HTR-8/SVneo (cell line): ENCODE measurements at places on chromosomes 16 and 17.

GRCh38 chr17:55458978-55459377 is 37.3 kb upstream of the MMD start:
- peak; percentile 36 for DNase-seq

- no peak for DNase-seq
Measured at GRCh38 chr17:15926039-15926740, 18.7 kb upstream of the ADORA2B start.

DNA sequence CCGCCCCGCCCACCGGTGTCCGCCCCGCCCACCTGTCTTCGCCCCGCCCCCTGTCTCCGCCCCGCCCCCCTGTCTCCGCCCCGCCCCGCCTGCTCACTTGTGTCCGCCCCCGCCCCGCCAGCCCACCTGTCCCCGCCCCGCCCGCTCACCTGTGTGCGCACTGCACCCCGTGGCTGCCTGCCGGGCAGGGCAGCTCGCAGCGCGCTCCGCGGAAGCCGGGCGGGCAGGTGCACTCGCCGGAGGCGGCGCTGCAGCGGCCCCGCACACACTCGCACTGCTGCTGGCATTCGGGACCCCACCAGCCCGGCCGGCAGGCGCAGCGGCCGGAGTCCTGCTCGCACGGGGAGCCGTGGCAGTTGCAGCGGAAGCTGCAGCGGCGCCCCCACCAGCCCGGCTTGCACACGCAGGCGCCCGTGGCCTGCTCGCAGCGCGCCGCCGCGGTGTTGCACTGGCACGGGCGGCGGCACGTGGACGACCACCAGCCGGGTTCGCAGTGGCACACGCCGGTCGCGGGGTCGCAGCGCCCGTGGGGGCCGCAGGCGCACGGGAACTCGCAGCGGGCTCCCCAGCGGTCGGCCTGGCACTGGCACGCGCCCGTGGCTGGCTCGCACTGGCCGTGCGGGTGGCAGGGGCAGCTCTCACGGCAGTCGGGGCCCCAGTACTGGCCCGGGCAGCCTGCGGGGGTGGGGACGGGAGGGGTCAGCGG is 2.1 kb downstream of the SCARF1 start:
- no peak for DNase-seq

DNA sequence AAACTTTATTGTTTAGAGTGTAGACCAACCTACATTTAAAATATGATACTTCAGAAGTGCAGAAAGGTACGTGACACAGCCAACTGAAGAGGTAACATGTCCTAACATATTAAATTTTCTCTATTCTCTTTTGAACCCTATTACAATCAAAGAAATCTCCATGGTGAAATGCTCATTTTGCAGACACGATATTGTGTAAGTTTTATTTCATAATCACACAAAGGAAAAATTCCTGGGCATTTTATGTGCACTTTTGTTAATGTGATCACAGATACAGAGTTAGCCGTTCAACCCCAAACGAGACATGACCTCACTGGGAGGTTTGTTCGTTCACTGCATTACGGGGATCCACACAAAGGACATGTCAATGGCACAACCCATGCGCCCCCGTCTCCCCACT is 21.8 kb downstream of the KCNJ16 start:
- DNase-seq = no peak

- no peak for DNase-seq
Measured at GRCh38 chr16:54903047-54903446, 27.6 kb upstream of the IRX5 start.

- no peak for DNase-seq
Measured at GRCh38 chr17:28057731-28058246, 15.3 kb downstream of the NLK start.

DNA sequence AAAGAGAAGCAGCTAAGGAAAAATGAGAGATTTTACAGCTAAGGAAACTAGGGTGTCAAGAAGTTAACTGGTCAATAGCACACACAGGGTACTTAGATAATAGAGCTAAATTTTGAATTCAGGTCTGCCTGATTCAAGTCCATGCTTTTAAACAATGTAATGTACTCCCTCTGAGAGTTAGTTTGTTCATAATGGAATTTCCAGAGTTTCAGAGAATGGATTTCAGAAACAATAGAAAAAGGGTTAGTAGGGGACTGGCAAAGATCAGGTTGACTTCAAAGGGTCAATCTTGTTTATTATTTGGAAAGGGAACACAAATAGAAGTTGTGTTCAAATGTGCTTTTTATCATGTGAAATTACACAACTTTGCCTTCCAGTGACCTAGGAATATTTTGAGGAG is 17.9 kb downstream of the NSRP1 start:
- DNase-seq = no peak
